Thoracic aorta (tissue), 2 donors: ENCODE measurements at places on chromosomes 11 and 22.

DNA sequence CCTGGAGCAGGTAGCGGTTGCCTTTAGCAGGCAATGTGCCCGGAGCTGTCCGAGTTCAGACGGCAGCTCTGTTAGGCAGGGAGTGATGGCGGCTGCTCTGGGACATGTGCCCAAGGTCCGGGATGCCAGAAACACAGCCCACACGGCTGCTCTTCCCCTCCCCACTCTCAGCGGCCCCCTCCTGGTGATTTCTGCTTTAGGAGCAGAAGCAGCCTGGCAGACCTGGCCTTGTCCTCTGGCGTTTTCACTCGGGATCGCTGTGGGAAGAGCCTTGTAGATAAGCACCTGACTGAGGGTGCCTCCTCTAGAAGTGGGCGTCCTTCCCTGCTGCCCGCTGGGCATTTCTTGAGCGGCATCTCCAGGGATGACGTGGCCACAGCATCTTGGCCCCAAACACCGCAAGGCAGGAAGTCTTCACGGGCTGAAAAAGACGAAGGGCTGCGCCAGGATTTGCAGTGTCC lies 392.2 kb downstream of the TBC1D22A start:
- no peaks in the 10 kb centered on the region for H3K4me1 ChIP-seq
- no peak for DNase-seq
- H3K27ac ChIP-seq = peak overlapping the region; percentile 4
- H3K4me3 ChIP-seq = peak overlapping the region; percentile 72
- no peaks in the 10 kb centered on the region for H3K27me3 ChIP-seq

DNA sequence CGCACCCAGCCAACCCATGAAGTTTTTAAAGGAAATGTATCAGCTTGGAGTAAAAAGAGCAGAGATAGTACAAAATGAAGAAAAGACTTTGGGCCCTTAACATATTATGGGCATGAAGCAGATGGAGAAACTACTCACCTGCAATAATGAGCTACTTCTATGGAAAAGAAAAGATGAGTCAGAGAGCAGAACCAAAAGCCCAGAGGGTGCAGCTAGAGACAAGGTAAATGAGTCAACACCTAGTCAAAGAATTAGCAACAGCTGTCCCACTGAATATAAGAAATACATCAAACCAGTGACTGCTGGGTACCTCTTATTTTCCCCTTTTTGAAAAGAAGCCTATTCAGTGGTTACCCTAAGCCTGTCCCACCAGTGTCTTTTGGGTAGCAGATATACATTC lies 61.8 kb downstream of the RPL27A start:
- H3K4me3 ChIP-seq = no peak overlapping the region
- peaks cover 13% of the 10 kb centered on the region for H3K4me1 ChIP-seq
- no peaks in the 10 kb centered on the region for H3K36me3 ChIP-seq
- no peak for DNase-seq
- H3K27ac ChIP-seq = no peak overlapping the region

- H3K36me3 ChIP-seq = no peaks in the 10 kb centered on the region
- H3K4me3 ChIP-seq = no peak overlapping the region
- H3K4me1 ChIP-seq = peaks cover 50% of the 10 kb centered on the region
- peak overlapping the region; percentile 9 for H3K27ac ChIP-seq
- DNase-seq = no peak
- H3K27me3 ChIP-seq = no peaks in the 10 kb centered on the region
These were observed 87.3 kb downstream of the WNT11 start for GRCh38 chr11:76119032-76119431.

- peaks cover 31% of the 10 kb centered on the region for H3K4me1 ChIP-seq
- no peak for DNase-seq
- no peaks in the 10 kb centered on the region for H3K36me3 ChIP-seq
- H3K27me3 ChIP-seq = no peaks in the 10 kb centered on the region
- no peak overlapping the region for H3K4me3 ChIP-seq
These were observed 102.4 kb downstream of the ARHGAP42 start for GRCh38 chr11:100789500-100789899.

DNA sequence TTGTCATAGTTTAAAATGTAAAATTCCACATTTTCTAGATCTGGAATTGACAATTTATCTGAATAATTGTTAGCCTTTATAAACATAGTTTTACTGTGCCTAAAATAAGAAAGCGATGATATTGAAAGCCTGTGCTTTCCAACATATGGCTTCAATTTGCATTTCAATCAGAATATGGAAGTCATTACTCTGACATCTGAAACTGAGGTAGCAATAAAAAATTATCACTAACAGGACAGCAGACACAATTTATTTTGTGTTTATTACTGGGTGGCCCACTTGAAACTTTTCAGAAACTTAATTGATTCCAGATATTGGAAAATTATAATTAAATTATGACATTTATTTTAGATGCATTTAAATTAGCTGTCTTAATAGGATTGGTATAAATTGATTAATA lies 78.5 kb downstream of the TMEM135 start:
- H3K4me1 ChIP-seq = peaks cover 21% of the 10 kb centered on the region
- H3K27ac ChIP-seq = no peak overlapping the region
- H3K4me3 ChIP-seq = no peak overlapping the region

GRCh38 chr11:77172666-77172982 lies 44.6 kb downstream of the MYO7A start:
- DNase-seq = no peak
- no peak overlapping the region for H3K4me3 ChIP-seq
- no peaks in the 10 kb centered on the region for H3K27me3 ChIP-seq
- H3K36me3 ChIP-seq = no peaks in the 10 kb centered on the region

- H3K36me3 ChIP-seq = peaks cover 6% of the 10 kb centered on the region
- no peak for DNase-seq
- no peak overlapping the region for H3K27ac ChIP-seq
- H3K4me1 ChIP-seq = no peaks in the 10 kb centered on the region
These were observed 23.1 kb downstream of the TTLL1 start for GRCh38 chr22:43066134-43066533.

DNA sequence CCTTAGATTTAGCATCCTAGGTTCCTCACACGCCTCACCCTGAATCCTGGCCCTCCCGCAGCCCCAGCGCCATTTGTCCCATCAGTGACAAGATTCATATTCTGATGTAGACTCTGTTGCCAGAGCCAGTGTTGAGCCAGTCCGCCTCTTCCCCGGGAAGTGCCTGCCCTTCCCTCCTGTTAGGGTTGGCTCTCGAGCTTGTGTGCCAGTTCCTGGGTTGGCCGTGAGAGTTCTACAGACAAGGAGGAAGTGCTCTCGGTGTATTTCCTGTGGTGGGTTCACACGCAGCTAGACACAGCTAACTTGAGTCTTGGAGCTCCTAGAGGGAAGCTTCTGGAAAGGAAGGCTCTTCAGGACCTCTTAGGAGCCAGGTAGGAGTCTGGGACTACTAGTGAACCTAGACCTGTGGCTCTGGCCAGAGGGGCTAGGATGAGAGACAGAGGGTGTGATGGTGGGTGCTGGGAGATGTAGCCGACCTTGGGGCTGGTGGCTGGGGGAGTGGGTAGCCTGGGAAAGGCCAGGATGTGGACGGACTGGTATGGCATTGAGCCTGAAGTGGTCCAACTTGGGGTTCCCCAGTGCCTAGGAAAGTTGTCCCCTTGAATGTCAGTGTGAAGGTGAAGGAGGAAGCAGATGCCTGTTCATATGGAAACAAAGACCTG lies at the start of gene IL18BP:
Gene IL18BP, plus strand, starts transcription at position 261 of the 662 bp plus-strand sequence. CDS start 1,076 bp downstream, outside the sequence.
- H3K27ac ChIP-seq = peak within 1 kb of the TSS; percentile 51
- peaks cover 17% of the 10 kb centered on the region for H3K36me3 ChIP-seq
- DNase-seq = no peak
- H3K4me1 ChIP-seq = peaks cover 18% of the 10 kb centered on the region

- DNase-seq = no peak
- no peaks in the 10 kb centered on the region for H3K36me3 ChIP-seq
- H3K27ac ChIP-seq = no peak overlapping the region
- H3K27me3 ChIP-seq = no peaks in the 10 kb centered on the region
These were observed 19.3 kb upstream of the CKAP5 start for GRCh38 chr11:46865340-46865739.

GRCh38 chr11:113474362-113475159 lies 637 bp downstream of the DRD2 start:
- H3K36me3 ChIP-seq = no peaks in the 10 kb centered on the region
- no peak overlapping the region for H3K27ac ChIP-seq
- peaks cover 8% of the 10 kb centered on the region for H3K27me3 ChIP-seq
- H3K4me1 ChIP-seq = peaks cover 5% of the 10 kb centered on the region
